Kidney (tissue), 22 donors: ENCODE measurements at places on chromosomes 12 and 14. TPM values are rescaled to one million over a fixed set of nuclear protein-coding genes. Genes with fewer than 3 reads are reported as not detected.
A peak's percentile ranks its signal among the peaks of the same experiment; 100 is the strongest.

GRCh38 chr12:64911081-64911480, 86.6 kb downstream of the TBC1D30 start:
- no peaks in the 10 kb centered on the region for H3K27me3 ChIP-seq
- H3K36me3 ChIP-seq = no peaks in the 10 kb centered on the region
- no peak overlapping the region for H3K27ac ChIP-seq
- H3K4me1 ChIP-seq = no peaks in the 10 kb centered on the region

The KRT7 gene
- 1,490 TPM for total RNA-seq

- no peak overlapping the region for H3K27ac ChIP-seq
- H3K4me1 ChIP-seq = peaks cover 5% of the 10 kb centered on the region
- H3K4me3 ChIP-seq = no peak overlapping the region
- no peaks in the 10 kb centered on the region for H3K36me3 ChIP-seq
- peaks cover 3% of the 10 kb centered on the region for H3K27me3 ChIP-seq
These were observed 5.9 kb upstream of the CYP46A1 start for GRCh38 chr14:99678198-99678597.

The KRT4 gene
- total RNA-seq = not detected

DNA sequence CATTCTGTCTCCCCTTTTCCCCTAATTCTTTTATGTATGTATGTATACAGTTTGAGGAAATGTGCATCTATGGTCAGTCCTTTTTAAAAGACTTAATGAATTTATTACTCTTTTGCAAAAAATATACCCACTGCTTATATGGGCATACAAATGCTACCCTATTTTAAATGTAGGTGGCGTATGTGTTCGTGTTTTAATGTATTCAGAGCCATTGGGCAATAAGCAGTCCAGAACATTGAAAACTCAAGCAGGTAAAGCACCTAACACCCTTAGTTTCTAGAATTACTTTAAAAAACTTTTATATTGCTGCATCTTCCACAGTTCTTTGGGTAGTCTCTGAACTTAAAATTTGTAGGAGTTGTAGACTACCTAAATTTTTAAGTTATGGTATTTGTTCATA, 42.6 kb upstream of the A2ML1 start:
- DNase-seq = no peak
- no peak overlapping the region for H3K27ac ChIP-seq
- H3K4me3 ChIP-seq = no peak overlapping the region
- no peaks in the 10 kb centered on the region for H3K36me3 ChIP-seq

DNA sequence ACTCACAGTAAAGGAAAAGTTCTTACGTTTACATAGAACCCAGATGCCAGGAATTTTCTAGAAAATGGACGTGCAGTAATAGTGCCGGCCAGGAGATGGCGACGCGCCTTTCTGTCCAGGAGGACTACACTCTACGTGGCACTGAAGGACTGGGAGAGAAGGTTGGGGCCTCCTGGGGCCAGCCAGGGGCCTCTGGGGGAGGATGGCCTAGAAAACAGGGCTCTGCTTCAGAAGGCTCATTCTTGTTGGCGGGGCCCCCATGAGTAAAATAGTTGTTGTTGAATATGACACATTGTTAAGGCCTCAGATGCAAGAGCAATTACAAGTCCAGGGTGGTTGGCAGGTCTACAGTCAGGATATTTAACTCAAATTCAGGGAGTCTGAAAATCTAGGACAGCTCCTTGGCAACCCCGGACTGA, 120.1 kb upstream of the MAX start:
- H3K27ac ChIP-seq = no peak overlapping the region
- H3K27me3 ChIP-seq = no peaks in the 10 kb centered on the region
- DNase-seq = no peak
- no peak overlapping the region for H3K4me3 ChIP-seq
- no peaks in the 10 kb centered on the region for H3K36me3 ChIP-seq
- H3K4me1 ChIP-seq = peaks cover 12% of the 10 kb centered on the region

GRCh38 chr12:104667139-104667538, 210.4 kb downstream of the CHST11 start:
- no peak overlapping the region for H3K27ac ChIP-seq
- DNase-seq = no peak
- peaks cover 31% of the 10 kb centered on the region for H3K4me1 ChIP-seq
- no peaks in the 10 kb centered on the region for H3K27me3 ChIP-seq

GRCh38 chr14:21917699-21918436, 244.2 kb upstream of the OR4E1 start:
- H3K4me3 ChIP-seq = peak overlapping the region; percentile 25
- H3K27me3 ChIP-seq = no peaks in the 10 kb centered on the region
- no peaks in the 10 kb centered on the region for H3K36me3 ChIP-seq
- H3K4me1 ChIP-seq = no peaks in the 10 kb centered on the region
- H3K27ac ChIP-seq = no peak overlapping the region

DNA sequence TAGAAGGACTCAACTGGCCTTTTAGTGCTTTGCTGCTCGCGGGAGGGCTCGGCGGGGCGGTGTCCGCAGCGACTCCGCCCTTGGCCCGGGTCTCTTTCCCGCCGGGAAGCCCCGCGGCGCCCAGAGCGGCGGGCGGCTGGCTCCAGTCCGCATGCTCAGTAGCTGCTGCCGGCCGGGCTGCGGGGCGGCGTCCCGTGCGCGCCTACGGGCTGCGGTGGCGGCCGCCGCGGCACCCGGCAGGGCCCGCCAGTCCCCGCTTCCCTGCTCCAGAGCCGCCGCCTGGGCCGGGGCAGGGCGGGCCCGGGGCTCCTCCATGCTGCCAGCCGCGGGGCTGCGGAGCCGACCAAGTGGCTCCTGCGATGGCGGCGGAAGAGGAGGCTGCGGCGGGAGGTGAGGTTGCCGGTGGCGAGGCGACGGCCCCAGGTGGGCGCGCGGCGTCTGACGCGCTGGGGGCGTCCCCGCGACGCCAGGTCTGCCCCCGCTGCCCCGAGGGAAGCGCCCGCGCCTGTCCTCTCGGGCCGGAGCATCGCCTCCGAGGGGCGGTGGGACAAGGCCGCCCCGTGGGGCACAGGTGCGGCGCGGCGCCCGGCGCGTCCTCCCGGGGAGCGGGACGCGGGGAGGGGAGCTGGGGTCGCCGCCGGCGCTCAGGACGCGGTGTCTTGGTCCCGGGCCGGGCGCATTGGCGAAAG, at the start of gene BMAL2:
Gene BMAL2, plus strand, starts transcription at position 123 of the 689 bp plus-strand sequence. Its CDS starts 237 bp downstream, at position 360.
- peak; percentile 75 for DNase-seq
- H3K4me3 ChIP-seq = peak within 1 kb of the TSS; percentile 57
- no peaks in the 10 kb centered on the region for H3K36me3 ChIP-seq
- no peak within 1 kb of the TSS for H3K27ac ChIP-seq
- H3K27me3 ChIP-seq = no peaks in the 10 kb centered on the region
- H3K4me1 ChIP-seq = no peaks in the 10 kb centered on the region

GRCh38 chr14:85584481-85584880, 54.5 kb downstream of the FLRT2 start:
- DNase-seq = no peak
- H3K36me3 ChIP-seq = no peaks in the 10 kb centered on the region
- H3K27me3 ChIP-seq = no peaks in the 10 kb centered on the region
- no peak overlapping the region for H3K4me3 ChIP-seq
- no peaks in the 10 kb centered on the region for H3K4me1 ChIP-seq

GRCh38 chr12:82593143-82593542, 93.6 kb upstream of the TMTC2 start:
- no peak overlapping the region for H3K4me3 ChIP-seq
- peaks cover 2% of the 10 kb centered on the region for H3K4me1 ChIP-seq
- no peaks in the 10 kb centered on the region for H3K36me3 ChIP-seq
- H3K27me3 ChIP-seq = no peaks in the 10 kb centered on the region
- no peak for DNase-seq

The CMA1 gene
- 2.1 TPM for total RNA-seq

The SAMD15 gene
- 6.2 TPM for total RNA-seq

- no peaks in the 10 kb centered on the region for H3K27me3 ChIP-seq
- no peaks in the 10 kb centered on the region for H3K36me3 ChIP-seq
- H3K4me1 ChIP-seq = peaks cover 3% of the 10 kb centered on the region
- DNase-seq = peak; percentile 96
These were observed 108.5 kb downstream of the SCARB1 start for GRCh38 chr12:124754949-124755800.

The PLCZ1 gene
- not detected for total RNA-seq

DNA sequence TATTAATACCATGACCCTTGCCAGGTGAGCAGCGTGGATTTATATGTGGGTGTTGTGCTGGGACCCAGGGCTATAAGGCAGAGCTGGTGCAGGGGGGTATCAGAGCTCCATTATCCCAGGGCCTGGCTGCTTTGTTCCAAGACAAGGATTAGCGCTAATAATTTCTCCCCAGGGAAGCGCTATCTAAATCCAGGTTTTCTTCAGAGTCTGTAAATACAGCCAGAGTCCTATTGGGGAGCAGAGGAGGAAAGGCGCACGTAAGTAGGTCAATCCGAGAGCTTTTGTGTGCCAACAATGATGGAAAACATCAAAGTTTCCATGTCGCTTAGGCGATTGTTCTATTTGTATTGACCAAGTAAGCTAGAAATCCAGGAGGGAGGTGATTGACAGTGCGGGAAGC, 1009.7 kb downstream of the VRK1 start:
- no peaks in the 10 kb centered on the region for H3K27me3 ChIP-seq
- no peaks in the 10 kb centered on the region for H3K36me3 ChIP-seq
- H3K4me3 ChIP-seq = no peak overlapping the region
- H3K27ac ChIP-seq = no peak overlapping the region
- DNase-seq = no peak

The SLCO1B1 gene
- total RNA-seq = not detected

DNA sequence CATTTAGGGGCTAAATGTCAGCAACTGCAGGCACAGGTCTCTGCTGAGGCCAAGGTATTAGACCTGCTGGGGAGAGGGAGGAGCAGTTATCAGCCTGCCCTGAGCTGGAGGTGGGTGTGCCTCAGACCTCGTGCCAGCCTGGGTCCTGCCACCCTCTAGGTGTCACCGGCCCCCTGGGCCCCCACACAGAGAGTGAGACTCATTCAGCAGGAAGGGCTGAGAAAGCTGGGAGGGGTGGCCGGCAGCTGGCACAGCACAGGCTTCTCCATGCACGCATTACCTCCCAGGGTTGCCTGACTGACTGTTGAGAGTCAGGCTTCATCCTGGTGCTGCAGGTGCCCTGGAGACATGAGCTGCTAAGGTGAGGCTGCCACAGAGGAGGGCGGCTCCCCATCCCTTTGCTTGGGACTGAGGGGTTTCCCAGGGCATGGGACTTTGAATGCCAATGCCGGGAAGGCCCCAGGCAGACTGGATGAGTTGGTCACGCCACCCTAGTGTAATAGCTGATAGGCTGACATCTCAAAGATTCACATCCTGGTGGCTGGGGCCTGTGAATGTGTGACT, 75.3 kb upstream of the C14orf180 start:
- no peaks in the 10 kb centered on the region for H3K27me3 ChIP-seq
- no peak overlapping the region for H3K4me3 ChIP-seq
- H3K36me3 ChIP-seq = no peaks in the 10 kb centered on the region
- H3K27ac ChIP-seq = no peak overlapping the region

- no peaks in the 10 kb centered on the region for H3K4me1 ChIP-seq
- no peak for DNase-seq
- no peak overlapping the region for H3K27ac ChIP-seq
- H3K4me3 ChIP-seq = no peak overlapping the region
- no peaks in the 10 kb centered on the region for H3K27me3 ChIP-seq
These were observed 43.9 kb upstream of the RNASE1 start for GRCh38 chr14:20846560-20846959.

The DBX2 gene
- total RNA-seq = not detected

The MDM2 gene
- 103 TPM for total RNA-seq

- no peak overlapping the region for H3K27ac ChIP-seq
- H3K36me3 ChIP-seq = no peaks in the 10 kb centered on the region
- no peak overlapping the region for H3K4me3 ChIP-seq
- DNase-seq = no peak
- H3K27me3 ChIP-seq = no peaks in the 10 kb centered on the region
These were observed 8.8 kb downstream of the USP15 start for GRCh38 chr12:62268956-62269355.

DNA sequence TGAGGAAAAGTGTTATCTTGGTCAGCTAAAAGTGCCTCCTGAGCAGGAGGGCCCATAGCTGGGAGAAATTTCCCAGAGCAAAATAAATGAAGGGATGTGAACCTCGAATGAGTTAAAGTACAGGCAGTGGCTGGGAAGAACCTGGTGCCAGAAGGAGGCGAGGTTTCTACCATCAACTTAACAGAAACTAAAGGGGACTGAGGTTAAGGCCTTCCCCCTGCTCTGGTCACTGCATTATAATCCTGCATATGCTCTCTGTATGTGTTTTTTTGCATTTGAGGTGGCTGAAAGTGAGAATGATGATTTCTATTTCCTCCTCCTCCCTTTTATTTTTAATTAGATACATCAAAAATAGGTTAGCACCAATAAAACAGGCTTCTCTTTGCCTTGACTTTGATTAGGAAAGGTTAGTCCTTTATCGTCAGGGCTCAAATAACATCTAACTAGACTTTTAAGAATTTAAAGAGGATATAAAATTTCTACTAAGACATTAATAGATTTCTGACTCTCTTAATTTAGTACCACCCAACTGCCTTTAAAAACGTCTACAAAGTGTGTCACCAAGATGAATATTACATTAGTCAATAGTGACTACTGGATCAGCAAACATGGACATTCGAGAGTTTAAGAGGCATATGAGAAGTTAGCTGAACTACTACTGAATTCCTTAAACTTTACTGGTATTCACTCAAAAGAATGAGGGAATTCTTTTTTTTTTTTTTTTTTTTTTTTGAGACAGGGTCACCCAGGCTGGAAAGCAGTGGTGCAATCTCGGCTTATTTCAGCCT, 49.2 kb downstream of the GALNT4 start:
- H3K4me3 ChIP-seq = no peak overlapping the region
- no peaks in the 10 kb centered on the region for H3K27me3 ChIP-seq
- no peak overlapping the region for H3K27ac ChIP-seq

GRCh38 chr14:67396381-67396970, 15.5 kb downstream of the PLEK2 start:
- H3K27me3 ChIP-seq = no peaks in the 10 kb centered on the region
- no peak overlapping the region for H3K27ac ChIP-seq
- DNase-seq = no peak
- no peaks in the 10 kb centered on the region for H3K36me3 ChIP-seq
- H3K4me1 ChIP-seq = no peaks in the 10 kb centered on the region
- H3K4me3 ChIP-seq = no peak overlapping the region

GRCh38 chr12:117502633-117503032, 141.2 kb upstream of the NOS1 start:
- no peak for DNase-seq
- H3K36me3 ChIP-seq = no peaks in the 10 kb centered on the region
- no peak overlapping the region for H3K4me3 ChIP-seq
- no peaks in the 10 kb centered on the region for H3K4me1 ChIP-seq
